ENCODE measurements at places on chromosomes 5 and 9.
A peak's percentile ranks its signal among the peaks of the same experiment; 100 is the strongest.

GRCh38 chr9:16281707-16282106, 588.8 kb downstream of the BNC2 start:
- no peak for DNase-seq

DNA sequence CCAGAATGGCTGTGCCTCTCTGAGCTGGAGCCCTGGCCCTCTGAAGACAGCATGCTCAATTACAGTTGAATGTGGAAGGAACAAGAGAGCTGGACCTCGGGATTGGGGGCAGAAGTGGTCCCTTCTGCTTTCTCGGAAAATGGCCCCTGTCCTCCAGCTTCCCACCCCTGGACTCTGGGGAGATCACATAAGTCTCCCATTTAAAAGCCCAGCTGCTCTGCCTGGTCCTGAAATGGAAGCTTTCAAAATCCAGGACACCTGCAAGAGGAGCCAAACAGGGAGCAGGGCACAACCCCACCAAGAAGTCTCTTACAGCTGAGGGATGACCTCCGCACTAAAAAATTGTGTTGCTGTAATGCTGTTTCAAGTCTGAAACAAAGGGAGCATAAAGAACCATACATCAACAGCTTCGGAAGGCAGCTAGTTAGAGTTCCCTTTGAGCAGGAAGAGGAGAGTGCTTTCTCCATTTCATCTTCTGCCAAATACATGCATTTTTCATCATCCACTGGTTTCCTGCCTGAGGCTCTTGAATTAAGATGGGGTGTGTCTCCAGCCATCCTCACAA, 48.2 kb downstream of the TGFBI start:
- DNase-seq, result no peak

- no peak for DNase-seq
Measured at GRCh38 chr5:158116965-158117364, 258.0 kb upstream of the CLINT1 start.

GRCh38 chr5:116504593-116505166, 69.9 kb downstream of the SEMA6A start:
- DNase-seq, result no peak

GRCh38 chr9:12329623-12329985, 363.6 kb upstream of the TYRP1 start:
- no peak for DNase-seq

- DNase-seq, result no peak
Measured at GRCh38 chr9:20476912-20477521, 145.3 kb downstream of the MLLT3 start.

GRCh38 chr9:1879501-1879900, 135.6 kb upstream of the SMARCA2 start:
- DNase-seq, result no peak

DNA sequence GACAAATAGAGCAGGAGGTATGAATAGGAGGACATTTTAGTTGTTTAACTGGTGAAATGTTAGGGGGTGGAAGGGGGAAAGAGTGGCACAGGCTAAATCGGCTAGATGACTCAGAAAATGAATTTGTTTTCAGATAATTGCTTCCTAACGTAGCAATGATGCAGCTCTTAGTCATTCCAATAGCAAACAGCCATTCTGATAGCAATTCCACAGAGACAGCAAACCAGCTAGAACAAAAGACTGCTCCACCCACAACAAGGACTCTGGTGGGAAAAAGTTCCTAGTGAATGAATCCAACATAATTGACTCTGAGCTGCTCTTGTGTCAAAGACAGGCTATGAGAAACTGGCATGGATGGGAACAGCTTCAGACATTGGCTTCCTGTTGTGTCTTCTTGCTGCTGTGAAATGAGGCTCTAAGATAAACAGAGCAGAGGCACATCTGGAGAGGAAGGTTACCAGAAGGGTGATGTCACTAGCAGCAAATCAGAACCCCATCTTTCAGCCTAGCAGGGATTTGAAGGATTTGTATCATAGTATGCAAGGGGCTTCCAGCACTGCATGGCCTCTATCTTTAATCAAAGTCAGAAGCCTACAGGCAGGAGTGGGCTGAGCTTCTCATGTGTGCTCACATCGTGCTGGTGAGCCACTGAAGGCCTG, 28.1 kb upstream of the F2RL1 start:
- DNase-seq, result no peak

DNA sequence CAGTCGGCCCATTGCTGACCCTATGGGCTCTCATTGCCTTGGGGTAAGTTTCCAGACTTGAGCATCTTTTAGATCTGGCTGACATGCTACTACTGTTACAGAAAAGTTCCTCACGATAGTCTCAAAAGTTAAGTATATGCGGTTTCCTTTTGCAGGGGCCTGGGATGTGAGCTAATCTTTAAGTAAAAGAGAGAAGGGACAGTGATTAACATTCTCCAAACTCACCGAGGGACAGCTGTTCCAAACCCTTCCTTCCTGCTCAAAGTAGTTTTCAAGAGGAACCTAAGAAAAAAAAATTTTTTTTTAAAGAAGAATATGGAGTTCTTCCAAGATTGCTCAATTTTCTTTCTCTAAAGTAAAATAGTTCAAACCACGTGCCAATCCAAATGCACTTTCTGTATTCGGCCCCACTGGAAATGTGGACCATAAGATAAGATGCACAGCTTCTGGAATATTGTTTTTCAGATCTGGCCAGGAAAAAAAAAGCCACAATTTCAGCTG, 168.0 kb upstream of the SPRY4 start:
- DNase-seq, result peak; percentile 21

DNA sequence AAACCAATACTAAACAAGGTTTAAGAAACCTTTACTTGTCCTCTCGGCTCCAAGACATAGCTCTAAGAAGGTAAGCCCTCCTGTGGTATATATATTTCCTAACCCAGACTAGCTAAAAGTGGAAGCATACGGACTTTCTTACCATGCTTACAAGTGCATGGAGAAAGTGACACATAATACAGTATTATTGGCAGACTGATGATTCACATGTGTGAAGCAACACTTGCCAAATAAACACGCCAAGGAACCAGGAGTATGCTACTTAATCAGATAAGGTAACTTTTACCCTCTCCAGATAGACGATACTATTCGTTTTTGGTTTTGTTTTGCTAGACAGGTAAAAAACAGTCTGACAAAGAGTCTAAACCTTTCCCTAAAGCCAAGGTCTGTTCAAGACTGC, 264.1 kb downstream of the MLLT3 start:
- no peak for DNase-seq

- peak; percentile 35 for DNase-seq
Measured at GRCh38 chr5:97297063-97297703, 114.1 kb upstream of the RIOK2 start.

DNA sequence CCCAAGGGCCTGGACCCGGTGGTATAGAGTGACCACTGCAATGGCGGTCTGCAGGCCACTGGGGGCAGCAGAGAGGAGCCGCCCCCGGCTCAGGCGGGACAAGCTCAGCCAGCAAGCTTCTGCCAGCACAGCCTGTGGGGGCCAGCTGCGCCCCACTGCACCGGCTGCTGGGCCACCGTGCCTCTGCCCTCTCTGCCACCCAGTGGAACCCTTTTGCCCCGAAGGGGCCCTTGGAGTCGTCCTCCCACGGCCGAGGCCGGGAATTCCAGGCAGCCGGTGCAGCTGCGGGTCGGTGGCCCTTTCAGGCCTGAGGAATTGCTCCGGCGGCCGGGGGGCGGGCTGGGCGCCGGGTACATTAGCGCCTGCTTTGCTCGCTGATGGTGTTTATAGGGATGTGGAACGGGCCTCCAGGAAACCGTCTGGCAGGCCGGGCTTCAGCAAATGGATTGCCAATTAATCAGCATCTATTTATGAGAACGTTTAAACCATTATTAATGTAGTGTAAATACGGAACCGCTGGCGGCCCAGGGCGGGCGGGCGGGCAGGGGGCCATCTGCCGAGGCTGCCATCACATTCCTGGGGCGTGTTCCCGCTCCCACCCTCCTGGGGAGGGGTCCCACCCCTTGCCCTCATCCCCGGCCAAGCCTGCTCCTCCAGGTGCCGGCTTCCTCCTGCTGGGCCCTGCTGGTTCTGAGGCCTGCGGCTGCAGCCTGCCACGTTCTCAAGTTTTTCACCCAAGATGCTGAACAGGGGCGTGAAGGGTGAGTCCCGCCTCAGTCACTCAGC, 127.4 kb downstream of the BARX1 start:
- peak; percentile 48 for DNase-seq

- DNase-seq, result no peak
Measured at GRCh38 chr5:119343766-119344165, 12.1 kb upstream of the TNFAIP8 start.

GRCh38 chr9:71637926-71638325, 130.4 kb downstream of the CEMIP2 start:
- no peak for DNase-seq

GRCh38 chr9:128916745-128917144, 4.0 kb upstream of the PHYHD1 start:
- no peak for DNase-seq

- DNase-seq, result peak; percentile 28
Measured at GRCh38 chr9:27432308-27432707, 91.8 kb upstream of the IFNK start.

- DNase-seq, result no peak
Measured at GRCh38 chr5:158152136-158152535, 293.2 kb upstream of the CLINT1 start.

DNA sequence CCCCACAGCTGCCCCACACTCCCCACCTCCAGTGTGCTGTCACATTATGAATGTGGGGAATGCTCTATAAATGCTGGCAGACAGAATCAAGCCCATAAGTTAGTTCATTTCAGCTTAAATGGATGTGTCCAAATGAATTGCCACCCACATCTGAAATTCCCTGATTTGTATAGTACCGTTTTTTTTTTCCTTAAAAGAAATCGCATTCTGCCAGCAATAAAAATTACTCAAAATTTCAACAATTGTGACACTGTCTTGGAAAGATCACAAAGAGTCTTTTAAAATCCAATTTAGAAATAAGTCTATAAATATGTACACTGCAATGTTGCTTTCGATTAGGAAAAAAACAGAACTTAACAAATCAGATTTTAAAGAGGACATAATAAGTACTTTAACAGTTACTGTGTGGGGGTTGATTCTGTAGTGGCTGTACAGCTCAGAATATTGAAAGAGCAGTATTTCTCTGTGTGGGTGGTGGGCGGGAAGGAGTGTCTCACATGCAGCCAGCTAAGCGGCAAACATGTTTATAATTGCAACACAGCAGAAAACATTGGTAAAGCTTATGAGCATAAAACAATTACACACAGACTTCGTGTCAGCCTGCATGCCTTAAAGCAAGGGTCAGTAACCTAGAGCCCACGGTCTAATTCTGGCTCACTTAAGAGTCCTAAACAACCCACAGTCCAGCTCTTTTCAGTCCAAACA, 24.9 kb upstream of the CSNK1G3 start:
- DNase-seq, result no peak

GRCh38 chr9:34986540-34987047, 3.0 kb upstream of the DNAJB5 start:
- peak; percentile 63 for DNase-seq

GRCh38 chr5:135053278-135053677, 19.2 kb upstream of the PITX1 start:
- DNase-seq, result no peak

DNA sequence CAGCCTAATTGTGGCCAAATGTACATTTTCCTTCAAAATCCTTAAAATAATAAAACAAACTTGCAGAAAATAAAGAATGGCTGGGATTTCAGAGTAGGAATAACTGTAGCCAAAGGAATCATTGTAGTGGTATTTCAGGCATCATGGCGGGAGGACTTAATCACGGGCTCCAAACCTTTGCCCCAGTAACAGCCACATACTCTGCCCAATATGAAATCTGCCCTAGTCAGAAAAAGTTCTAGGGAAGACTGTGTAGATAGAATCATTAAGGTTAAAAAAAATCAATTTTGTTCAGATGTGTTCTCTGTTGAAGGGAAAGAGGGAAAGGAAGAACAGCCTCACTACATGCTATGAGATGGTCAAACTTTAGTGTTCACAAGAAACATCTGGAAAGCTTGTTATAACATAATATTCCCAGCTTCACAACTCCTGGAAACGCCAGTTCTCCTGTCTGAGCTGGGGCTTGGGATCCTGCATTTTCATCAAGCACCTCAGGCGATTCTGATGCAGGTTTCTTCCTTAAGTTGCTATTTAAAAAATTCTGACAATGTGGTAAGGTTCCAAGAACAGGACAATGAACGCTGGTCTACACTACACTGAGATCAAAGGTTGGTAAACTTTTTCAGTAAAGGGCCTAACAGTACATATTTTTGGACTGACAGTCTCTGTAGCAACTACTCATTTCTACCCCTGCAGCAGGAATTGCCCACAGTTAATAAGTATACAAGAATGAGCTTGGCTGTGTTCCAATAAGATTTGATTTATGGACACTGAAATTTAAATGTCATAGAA, 87.9 kb downstream of the CEMIP2 start:
- no peak for DNase-seq

DNA sequence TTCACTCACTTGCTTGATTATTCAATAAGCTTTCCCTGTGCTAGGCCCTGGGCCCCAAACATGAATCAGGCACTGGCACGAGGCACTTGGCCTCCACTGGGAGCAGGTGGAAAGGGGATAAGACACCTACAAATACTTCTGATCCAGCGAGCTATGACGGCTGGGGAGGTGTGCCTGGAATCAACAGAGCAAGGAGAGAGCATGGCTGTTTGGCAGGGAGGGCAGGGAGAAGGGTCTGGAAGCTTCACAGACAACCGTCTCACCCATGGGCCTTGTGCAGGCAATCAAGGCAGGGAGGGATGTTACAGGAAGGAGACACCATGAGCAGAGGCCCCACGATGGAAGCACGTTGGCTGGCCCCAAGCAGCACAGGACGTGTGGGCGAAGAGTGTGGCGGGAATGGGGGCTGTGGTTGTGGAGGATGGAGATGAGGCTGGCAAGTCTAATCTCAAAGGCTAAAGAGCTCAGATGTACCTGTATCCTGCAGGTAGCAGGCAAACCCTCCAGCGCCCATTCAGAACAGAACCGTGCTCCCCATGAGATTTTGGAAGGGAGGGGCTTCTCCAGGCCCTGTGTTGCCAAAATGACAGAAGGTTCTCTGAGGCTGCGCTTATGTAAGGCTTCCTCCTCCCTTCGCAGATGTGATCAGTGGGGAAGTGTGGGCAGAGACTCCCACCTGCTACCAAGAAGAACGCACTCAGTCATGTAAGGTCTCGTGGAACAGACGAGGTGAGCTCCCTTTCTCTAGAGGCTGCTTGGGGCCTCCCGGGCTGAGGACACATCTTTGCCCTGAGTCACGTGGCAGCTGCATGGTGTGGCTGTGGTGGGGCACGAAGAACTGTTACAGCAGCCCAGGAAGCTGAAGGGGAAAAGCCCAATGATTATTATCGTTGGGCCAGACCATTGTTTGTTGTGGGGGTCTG, 189.7 kb downstream of the DAB2IP start:
- DNase-seq, result no peak

DNA sequence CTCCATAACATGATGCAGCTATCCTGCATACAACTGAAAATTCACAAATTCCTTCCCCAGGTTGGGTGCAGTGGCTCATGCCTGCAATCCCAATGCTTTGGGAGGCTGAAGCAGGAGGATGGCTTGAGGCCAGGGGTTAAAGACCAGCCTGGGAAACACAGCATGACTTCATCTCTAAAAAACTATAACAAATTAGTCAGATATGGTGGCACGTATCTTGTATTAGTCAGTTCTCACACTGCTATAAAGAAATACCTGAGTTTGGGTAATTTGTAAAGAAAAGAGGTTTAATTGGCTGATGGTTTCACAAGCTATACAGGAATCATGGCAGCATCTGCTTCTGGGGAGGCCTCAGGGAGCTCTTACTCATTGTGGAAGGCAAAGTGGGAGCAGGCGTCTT, 56.4 kb upstream of the DAPK1 start:
- no peak for DNase-seq

GRCh38 chr5:16690243-16690852, 73.6 kb upstream of the RETREG1 start:
- peak; percentile 54 for DNase-seq
